ENCODE measurements at places on chromosomes 5 and 9. TPM values are rescaled to one million over a fixed set of nuclear protein-coding genes. Genes with fewer than 3 reads are reported as not detected.

GRCh38 chr5:65555287-65555686 lies 7.7 kb downstream of the CENPK start:
- H3K27ac ChIP-seq: no peak overlapping the region
- no peak for DNase-seq
- no peaks in the 10 kb centered on the region for H3K27me3 ChIP-seq
- H3K4me1 ChIP-seq: no peaks in the 10 kb centered on the region

DNA sequence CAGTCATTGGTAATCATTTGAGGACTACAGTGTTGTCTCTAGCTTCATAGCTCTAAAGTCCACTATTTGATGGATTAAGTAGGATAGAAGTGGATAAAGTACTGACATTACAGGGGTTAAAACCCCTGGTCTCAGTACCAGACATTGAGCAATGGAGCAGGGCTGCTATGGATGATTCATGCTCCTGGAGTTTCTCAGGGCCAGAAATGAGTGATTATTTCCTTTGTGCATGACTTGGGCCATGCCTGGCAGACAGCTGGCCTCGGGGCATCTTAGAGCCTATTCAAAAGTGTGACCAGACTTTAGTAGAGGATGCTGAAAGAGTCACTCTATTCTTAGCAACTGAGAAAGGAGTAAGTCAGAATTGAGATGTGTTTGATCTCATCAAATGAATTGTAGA lies 350.7 kb upstream of the TLE4 start:
- no peak overlapping the region for H3K27ac ChIP-seq
- no peaks in the 10 kb centered on the region for H3K4me1 ChIP-seq
- no peaks in the 10 kb centered on the region for H3K27me3 ChIP-seq
- no peak for DNase-seq
- no peaks in the 10 kb centered on the region for H3K36me3 ChIP-seq
- H3K4me3 ChIP-seq: no peak overlapping the region

GRCh38 chr9:15491950-15492349 lies 18.8 kb downstream of the PSIP1 start:
- H3K27ac ChIP-seq: no peak overlapping the region
- no peaks in the 10 kb centered on the region for H3K4me1 ChIP-seq
- no peak overlapping the region for H3K4me3 ChIP-seq
- no peaks in the 10 kb centered on the region for H3K36me3 ChIP-seq
- no peaks in the 10 kb centered on the region for H3K27me3 ChIP-seq
- DNase-seq: no peak

Gene CDX1
- total RNA-seq: 0.71 TPM

Gene PCA3
- total RNA-seq: under 0.01 TPM
